Mesenchymal stem cell (in vitro differentiated cells and primary cell): ENCODE measurements at places on chromosomes 1 and 21.

DNA sequence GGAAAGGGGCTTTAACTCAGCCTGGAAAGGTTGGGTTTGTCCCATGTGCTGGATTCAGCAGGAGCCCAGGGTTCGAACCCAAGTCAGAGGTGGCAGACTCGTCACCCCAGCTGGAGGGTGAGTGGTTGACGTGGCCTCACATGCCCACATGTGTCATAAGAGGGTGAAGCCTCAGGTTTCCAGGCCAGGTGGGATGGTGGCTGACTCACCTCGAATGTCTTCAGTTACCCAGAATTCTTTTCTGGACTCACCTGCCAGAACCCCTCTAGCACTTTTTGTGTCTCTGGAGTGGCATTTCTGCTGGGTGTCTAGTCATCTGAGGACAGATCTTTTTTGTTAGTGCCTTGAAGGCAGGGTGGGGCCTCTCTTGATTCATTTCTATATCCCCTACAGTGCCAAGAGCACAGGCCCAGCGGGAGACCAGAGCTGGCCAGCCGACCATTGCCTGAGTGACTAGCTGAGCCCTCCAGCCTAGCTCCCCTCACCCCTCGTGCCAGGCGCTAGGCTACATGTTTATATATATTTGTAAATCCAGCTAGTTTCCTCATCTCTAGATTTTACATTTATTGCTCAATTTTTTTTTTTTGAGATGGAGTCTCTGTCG, 28.1 kb downstream of the IL6R start:
- DNase-seq, result peak; percentile 49

GRCh38 chr1:188670837-188671236, 1806.8 kb downstream of the BRINP3 start:
- DNase-seq, result peak; percentile 8

GRCh38 chr21:27108701-27109100, 141.8 kb upstream of the ADAMTS5 start:
- no peak for DNase-seq

- DNase-seq, result no peak
Observed at GRCh38 chr1:3597599-3597964, 13.7 kb downstream of the MEGF6 start.

DNA sequence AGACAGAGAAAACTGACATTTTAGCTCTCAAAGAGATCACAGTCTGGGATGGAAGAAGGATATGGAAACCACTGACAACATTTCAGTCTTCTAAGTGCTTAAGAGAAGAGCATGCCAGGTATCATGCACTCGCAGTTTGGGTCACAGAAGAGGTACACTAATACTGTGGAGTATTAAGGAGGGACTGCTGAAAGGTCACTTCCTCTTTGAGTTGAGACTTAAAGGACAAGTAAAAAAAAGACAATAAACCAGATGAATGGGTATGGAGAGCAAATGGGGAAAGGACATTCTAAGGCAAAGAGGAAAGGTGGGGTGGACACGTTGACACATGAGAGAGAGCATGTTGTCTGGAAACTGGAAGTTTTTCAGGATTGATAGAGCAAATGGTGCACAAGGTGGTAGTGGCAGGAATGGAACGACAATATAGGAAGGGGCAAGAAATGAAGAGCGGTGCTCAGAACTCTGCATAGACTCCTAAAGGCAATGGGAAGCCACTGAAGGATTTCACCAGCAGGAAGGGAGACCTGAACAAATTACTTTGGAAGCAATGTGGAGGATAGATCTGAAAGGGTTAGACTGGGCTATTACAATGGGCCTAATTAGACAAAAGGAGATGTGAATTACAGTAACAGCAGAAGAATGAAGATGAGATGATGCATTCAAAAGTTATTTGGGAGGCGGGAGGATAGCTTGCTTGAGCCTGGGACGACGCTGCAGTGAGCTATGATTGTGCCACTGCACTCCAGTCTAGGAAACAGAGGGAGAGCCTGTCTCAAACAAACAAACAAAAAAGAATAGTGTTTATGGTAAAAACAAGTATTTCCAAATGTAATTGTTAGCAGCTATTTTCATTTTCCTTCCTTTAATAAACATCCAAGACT, 11.1 kb downstream of the DIPK1A start:
- DNase-seq, result peak; percentile 70

- no peak for DNase-seq
Observed at GRCh38 chr1:41328001-41328615, 33.1 kb upstream of the FOXO6 start.

DNA sequence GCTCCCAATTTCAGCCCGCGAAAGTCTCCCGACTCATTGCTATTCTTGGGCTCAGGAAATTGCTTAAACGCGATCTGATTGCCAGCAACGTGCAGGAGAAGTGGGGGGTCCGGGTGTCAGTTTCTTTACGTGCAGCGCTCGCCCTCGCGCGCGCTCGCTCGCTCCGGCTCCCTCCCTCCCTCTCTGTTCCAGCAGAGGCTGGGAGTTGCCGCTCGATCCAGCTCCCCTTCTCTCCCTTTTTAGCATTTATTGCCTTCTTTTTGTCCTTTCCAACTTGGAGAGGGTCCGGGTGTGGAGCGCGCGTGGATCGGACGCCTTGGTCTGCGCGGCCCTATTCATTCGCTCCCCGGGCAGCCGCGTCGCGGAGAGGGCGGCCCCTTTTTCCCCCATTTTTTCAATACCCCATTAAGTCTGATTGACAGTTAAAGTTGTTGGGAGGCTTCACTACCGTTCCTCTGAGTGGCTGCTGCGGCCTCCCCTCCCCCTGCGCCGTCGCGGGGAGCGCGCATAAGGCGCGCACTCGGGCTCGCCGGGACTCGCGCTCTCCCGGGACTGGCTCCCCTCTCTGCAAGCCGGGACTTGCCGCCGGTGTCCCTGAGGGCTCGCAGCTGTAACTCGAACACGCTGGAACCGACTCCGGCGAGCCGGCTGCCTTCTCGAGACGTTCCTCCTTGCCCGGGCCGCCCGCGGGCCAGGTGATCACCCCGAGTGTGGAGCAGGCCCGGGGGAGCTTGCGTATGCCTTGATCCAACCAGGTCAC, at the start of gene DHRS3:
Gene DHRS3, minus strand, starts transcription at position 310 of the 760 bp plus-strand sequence. CDS start 862 bp downstream, outside the sequence.
- DNase-seq, result peak; percentile 60

- peak; percentile 59 for DNase-seq
Observed at GRCh38 chr1:234065794-234066447, 161.4 kb downstream of the SLC35F3 start.

- no peak for DNase-seq
Observed at GRCh38 chr1:176858433-176858916, 306.0 kb downstream of the ASTN1 start.

GRCh38 chr21:32413697-32414578, 1.4 kb downstream of the EVA1C start:
- DNase-seq, result no peak

DNA sequence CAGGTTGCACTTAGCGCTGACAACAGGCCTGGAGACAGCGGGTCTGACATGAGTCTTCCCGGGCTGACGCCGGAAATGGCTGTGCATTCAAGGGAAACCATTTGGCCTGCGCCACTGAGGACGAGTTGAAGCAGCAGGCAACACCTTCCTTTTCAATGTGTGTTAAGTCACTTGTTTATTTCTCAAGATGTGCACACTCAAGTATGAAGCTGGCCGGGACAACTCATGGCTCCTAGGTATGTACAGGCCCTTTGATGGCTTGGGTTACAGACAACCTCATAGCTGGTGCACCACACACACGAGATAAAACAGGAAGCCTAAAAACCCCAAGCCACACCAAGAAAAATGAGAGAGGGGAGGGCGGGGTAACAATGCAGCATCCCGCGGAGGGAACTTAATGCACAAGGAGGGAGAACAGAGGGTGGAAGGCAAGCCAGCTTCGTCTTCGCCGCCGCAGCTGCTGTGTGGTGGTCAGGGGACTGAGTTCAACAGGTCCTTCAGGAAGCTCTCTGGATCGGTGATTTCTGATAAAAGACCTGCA, 118.0 kb upstream of the IFFO2 start:
- no peak for DNase-seq

DNA sequence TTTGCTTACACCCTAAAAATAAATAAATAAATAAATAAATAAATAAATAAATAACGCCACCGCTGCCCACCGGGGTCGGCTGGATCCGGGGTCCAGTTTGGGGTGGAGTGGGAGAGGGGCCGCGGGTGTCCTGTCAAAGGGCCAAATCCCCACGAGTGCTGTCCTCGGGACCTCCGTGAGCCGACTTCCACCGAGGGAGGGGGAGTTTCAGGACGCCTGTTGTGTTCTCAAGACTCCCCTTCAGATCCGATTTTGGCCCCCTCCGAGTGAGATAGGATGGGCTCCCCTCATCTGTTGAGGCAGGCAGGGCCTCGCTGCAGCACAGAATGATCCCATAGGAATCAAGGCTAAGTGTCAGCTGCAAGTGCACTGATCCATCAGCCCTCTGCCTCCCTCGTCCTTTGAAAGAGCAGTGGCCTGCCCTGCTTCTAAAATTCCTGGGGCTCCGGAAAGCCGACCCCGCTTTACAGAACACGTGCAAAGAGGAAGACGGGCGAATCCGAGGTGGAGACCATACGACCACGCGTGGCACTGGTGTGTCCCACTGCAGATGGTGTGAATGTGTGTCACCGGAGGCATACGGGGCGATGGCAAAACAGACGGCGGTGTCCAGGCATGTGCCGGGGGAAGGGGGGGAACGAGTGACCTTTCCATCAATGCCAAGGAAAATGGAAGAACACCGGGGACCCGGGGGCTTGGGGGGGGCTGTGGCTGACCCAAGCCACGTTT, 3880.5 kb downstream of the SRGAP2C start:
- DNase-seq, result no peak

- no peak for DNase-seq
Observed at GRCh38 chr1:16267690-16268180, 30.8 kb upstream of the CPLANE2 start.

GRCh38 chr1:183723571-183723970, 70.5 kb upstream of the APOBEC4 start:
- no peak for DNase-seq

DNA sequence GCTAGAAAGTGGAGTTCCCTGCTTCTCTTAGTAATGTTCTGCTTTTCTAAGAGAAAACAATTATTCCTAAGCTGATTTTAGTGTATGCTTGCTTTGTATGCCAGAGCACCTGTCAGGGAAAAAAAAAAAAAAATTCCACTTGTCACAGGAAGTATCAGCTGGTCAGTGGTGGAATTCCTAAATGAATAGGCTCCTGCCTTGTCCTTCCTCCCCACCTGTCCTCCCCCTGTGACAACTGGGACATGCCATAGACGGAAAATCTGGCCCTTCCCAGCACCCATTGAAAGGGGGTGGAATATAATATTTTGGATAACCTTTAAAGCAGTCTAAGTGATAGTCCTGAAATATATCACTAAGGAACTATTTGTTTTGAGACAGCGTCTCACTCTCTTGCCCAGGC, 10.8 kb downstream of the FNDC5 start:
- no peak for DNase-seq

GRCh38 chr1:193417945-193418744, 231.7 kb upstream of the B3GALT2 start:
- DNase-seq, result peak; percentile 65

GRCh38 chr1:2589431-2590232, 3.1 kb downstream of the PRXL2B start:
- no peak for DNase-seq

DNA sequence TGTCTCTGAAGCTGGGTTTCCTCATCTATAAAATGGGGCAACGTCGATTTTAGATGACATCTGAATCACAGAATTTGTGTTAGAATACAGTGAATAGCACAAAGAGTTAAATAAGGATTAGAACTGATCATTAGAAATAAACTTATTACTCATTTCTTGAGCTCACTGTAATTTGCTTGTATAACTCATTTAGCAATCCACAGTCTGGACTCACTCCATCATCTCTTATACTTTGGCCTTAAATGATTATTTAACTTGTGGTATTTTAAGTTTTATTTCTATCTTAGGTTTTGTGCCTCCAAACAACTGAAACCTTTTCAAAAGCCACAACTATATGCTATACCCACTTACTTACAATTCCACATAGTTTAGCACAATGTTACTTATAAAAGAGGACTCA, 128.0 kb downstream of the CDC42BPA start:
- no peak for DNase-seq

DNA sequence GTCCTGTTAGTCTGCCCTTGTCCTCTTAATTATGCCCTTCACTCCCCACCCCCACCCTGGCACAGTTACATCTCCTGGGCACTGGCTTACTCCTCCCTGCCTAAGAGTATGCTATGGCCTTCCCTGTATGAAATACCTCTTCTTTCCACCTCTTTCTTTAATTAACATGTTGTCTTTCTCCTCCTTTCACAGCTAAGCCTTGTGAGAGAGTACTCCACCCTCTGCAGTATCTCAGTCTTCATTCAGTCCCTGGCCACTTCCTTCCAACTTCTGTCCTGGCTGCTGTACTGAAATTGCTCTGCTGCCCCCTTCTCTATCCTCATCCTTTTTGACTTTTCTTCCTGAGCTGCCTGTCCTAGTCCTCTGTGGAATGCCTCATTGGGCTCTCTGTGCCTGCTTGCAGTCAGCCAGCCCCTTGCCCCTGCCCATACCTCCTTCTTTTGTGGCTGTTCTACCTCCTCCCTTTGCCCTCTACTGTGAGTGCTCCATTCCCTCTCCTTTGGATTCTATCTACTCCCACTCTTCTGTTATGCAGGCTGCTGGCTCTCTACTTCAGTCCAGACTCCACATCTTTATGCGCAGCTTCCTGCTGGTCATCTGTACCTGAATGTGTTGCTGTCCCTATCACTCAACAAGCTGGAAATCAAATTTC, 8.3 kb downstream of the NOS1AP start:
- DNase-seq, result no peak

GRCh38 chr1:228358039-228358763, 48.4 kb downstream of the TRIM11 start:
- DNase-seq, result no peak

DNA sequence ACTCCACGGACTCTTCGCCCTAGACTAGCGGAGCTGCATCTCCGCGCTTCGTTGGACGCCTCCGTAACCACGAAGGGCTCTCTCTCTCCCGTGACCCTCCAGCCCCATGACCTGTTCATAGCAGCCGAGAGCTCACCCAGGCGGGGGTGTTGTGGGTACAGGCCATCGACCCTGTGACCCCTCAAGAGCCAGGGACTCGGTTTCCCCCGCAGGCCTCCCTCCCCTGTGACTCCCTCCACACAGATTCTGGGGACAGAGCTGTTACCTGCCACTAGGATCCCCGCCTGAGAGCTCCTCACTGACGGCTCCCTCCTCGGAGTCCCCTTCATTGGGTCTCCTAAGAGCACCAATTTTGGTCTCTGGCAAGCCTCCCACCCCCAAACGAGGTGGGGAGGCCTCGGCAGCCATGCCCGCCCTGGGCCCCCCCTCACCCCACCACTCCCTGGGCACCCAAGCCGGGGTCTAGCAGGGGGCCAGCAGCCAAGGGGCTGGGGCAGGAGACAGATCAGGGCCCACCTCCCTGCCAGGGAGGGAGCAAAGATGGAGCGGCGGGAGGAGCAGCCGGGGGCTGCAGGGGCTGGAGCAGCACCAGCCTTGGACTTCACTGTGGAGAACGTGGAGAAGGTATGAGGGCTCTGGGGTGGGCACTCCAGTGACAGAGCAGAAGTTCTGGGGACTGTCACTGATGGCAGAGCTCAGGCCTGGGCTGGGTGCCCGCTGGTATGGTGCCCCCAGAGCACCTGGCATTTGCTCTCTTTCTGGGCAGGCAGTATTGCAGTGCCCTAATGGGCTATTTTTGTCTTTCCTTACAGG, 517 bp downstream of the IPO13 start:
- no peak for DNase-seq

- no peak for DNase-seq
Observed at GRCh38 chr1:89098857-89099256, 27.1 kb downstream of the GBP2 start.

- DNase-seq, result no peak
Observed at GRCh38 chr21:43282358-43283120, 113.7 kb downstream of the CRYAA start.

- DNase-seq, result peak; percentile 71
Observed at GRCh38 chr1:147541672-147542568, 619 bp downstream of the BCL9 start.

GRCh38 chr1:29033829-29034466, 89.8 kb downstream of the TMEM200B start:
- peak; percentile 59 for DNase-seq
